IPS DF 19.7 (cell line): ENCODE measurements at places on chromosomes 12 and 14.
A peak's percentile ranks its signal among the peaks of the same experiment; 100 is the strongest.

GRCh38 chr14:35858521-35859209, 32.5 kb downstream of the BRMS1L start:
- DNase-seq: no peak

DNA sequence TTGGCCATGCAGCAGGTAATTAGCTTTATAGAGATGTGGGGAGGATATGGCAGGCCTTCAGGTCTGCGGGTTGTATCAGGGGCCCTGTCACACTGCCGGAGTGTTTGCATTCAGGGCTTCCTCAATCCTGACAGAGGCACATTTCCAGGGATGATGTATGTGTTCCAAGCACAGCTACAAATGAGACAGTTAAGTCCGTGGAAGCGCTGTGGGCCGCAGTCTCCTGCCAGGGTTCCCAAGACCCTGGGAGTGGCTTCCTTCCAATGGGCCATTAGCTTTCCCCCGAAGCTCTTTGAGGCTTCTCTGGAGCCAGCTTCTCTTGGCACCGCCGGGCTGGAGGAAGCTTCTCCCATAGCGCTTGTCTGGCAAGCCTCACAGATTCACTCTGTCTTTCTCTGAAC, 1524.7 kb upstream of the TMEM132C start:
- DNase-seq: no peak

DNA sequence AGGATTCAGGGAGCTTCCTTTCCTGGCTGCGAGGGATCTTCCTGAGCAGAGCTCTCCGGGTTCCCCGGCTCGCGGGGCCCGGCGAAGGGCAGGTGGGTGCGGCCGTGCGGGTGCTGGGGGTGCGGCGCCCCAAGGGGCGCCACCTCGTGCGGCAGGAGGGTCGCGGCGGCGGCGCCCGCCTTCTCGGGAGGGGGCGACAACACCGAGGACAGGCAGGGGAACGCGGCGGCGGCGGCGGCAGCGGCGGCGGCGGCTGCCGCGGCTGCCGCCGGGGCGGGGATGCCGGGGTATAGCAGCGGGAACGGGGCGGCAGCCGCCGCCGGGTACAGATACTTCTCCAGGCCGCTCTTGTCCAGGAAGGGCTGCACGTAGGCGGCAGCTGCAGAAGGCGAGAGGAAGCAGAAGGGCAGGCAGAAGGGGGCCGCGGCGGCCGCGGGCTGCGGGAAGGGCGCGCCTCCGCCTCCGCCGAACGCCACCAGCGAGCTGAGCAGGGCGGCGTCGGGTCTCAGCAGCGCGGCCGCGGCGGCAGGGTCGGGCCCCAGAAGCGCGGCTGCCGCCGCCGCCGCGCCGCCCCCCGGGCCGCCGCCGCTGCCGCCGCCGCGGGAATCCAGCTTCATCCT, 2.7 kb downstream of the BHLHE41 start:
- no peak for DNase-seq

- DNase-seq: no peak
These were observed 145.8 kb upstream of the TMPO start for GRCh38 chr12:98369581-98369980.

- peak; percentile 20 for DNase-seq
These were observed 187.7 kb downstream of the GALC start for GRCh38 chr14:87805315-87805723.

DNA sequence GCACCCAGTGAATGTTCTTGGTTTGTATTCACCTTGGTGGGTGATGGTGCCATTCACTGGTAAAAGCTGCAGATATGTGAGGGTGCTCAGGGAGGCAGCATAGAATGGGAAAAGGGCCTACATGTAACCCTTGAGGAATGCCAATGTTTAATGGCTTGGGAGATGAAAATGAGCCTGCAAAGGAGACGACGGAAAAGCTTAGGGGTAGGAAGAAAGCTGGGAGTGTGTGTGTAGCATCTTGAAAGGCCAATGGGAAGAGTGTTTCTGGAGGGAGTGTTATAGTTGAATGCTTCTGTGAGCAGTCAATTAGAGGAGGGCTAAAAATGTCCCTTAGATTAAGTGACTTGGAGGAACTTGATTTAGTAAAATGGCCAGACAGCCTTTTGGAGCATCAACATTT, 24.9 kb downstream of the PPM1A start:
- DNase-seq: no peak

DNA sequence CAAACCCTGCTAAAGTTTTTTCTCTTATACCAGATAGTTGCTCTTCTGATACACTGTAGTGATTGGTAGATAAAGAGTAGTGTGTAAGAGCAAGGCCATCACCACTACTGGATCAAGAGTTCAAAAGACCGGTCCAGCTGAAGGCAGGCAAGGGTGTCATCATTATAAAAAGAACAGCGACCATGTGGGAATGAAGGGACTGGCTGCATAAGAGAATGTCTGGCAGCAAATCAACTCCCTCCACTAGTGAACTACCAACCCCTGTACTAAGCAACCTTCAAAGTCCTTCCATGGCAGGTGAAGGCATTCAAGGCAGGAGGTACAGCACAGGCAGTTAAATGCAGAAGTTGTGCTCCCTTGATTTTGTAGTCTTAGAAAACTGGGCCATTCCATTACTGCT, 53.5 kb downstream of the EGLN3 start:
- DNase-seq: no peak

DNA sequence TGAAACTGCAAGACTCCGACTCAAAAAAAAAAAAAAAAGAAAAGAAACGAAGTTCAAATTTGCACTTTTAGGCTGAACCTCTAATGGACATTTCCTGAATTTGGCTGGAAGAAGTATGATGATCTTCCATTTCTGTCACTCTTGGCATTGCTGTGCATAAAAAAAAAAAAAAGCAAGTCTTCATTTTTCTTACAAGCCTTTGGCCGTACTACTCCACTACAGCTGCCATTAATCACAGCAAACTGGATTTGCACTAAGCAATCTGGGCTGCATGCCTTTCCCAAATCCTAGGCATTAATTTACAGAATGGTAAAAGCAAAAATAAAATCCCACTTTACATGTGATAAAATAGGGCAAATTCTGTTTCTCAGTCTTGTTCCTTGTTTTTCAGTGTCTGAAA, 7.1 kb downstream of the CSRP2 start:
- no peak for DNase-seq

DNA sequence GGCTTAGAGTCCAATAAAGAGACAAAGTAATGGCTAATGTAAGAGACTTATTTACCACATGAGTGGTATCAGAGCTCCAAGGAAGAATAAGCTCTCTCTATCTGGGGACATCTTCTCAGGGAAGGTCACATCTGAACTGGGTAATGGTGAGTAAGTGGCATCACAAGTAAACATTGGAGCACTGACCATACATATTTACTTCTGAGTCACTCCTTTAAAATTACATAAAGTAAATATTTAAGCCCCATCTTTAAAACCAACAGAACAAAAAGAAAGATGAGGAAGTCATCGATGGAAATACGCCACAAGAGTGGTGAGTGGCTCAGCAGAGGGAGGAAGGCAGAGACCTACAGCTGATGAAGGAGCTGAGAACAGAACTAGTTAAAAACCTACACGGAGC, 159.9 kb downstream of the DUSP6 start:
- no peak for DNase-seq

- DNase-seq: no peak
These were observed 1.2 kb upstream of the AP1G2 start for GRCh38 chr14:23568600-23569331.

DNA sequence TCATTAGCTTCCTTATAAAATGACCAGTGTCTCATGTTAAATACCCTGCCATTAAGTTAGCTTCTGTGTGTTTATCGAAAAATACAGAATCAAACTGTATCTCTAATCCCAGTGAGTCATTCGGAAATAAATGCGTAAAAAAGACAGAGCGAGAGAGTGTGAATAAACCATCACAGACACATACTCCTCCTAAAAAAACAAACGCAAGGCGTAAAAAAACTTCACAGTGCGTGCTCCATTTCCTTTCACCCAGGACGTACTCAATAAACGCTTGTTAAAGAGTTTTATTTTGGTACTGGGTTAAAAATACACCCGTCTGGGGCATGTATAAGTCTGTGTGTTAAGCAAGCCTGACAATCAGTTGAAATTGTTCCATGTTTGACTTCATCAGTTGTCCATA, 58.8 kb upstream of the ISM2 start:
- DNase-seq: no peak

DNA sequence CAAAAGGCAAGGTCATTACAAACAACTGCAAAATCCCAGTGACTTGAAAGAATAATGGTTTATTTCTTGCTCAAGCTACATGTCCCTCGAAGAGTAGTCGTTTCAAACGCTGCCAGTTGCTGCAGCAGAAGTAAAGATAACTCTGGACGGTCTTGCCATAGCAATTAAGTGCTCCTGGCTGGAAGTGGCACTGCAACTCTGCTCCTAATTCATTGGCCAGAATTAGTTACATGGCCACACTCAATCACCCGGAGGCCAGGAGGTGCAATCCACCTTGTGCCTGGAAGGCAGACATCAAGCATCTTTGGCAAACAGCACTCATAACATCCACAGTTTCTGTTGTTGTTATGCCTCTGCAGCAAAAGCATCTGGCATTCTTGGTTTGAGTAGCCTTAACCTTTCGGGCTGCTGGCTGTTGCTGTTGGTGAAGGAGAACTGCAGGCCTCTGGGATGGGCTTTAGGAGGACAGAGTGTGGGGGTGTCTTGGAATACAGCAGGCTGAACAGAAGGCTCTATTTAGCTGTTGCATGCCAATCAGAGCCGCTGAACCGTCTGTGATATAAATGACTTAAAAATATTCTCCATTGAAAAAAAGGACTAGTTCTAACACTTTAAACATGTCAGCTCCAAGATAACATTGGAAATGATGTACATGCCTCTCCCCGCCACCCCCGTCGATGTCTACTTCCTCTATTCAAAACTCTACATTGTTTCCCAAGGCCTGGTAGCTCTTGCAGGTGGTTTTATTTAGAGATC, 123.5 kb upstream of the DYRK2 start:
- DNase-seq: no peak

DNA sequence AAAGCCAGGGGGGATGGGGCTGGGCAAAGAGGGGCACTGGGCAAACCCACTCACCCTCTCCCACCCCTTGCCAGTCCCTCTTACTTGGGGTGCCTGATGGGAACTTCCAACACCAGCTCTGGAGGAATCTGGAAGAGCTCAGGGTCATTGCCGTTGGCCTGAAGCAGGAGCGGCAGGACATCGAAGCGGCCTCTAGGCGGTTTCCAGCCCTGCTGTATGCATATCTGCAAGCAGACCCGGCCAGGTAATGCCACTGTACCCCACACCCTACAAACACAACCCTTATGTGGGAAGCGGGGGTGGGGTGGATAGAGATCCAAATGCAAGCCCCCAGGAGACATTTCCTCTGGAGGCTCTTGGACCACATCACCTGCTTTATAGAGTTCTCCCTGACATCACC, 83.6 kb downstream of the NOS1 start:
- no peak for DNase-seq

GRCh38 chr14:103714063-103714724, 1.1 kb downstream of the XRCC3 start:
- no peak for DNase-seq

GRCh38 chr12:76037130-76038103, 5.8 kb upstream of the PHLDA1 start:
- no peak for DNase-seq

- no peak for DNase-seq
These were observed 1325.1 kb downstream of the SLC16A7 start for GRCh38 chr12:60920841-60921495.
